ENCODE measurements at places on chromosomes 13 and 19. TPM values are rescaled to one million over a fixed set of nuclear protein-coding genes. Genes with fewer than 3 reads are reported as not detected.

Gene IGFL3
- total RNA-seq: not detected

Gene ZNF181
- total RNA-seq: 19.0 TPM

Gene GPR4
- total RNA-seq: 0.86 TPM

Gene CRX
- total RNA-seq: not detected

Gene MIA
- total RNA-seq: not detected

Gene ERICH6B
- not detected for total RNA-seq

Gene HRC
- total RNA-seq: not detected

Gene CPAMD8
- total RNA-seq: 1.8 TPM

Gene IL11
- not detected for total RNA-seq

Gene WDR88
- total RNA-seq: under 0.01 TPM

Gene ZNF607
- total RNA-seq: 1.7 TPM

Gene DPY19L3
- total RNA-seq: 23.1 TPM

Gene FCER2
- not detected for total RNA-seq

Gene SPACA6
- total RNA-seq: 4.8 TPM

Gene LILRB3
- total RNA-seq: not detected

Gene TSSK6
- total RNA-seq: 0.87 TPM

Gene MEIS3
- total RNA-seq: 0.33 TPM

Gene KASH5
- not detected for total RNA-seq

Gene NKG7
- not detected for total RNA-seq

Gene SYDE1
- 15.5 TPM for total RNA-seq

Gene CXCL17
- not detected for total RNA-seq
